NCI-H1930 (cell line): ENCODE measurements at places on chromosomes 3 and 15.

DNA sequence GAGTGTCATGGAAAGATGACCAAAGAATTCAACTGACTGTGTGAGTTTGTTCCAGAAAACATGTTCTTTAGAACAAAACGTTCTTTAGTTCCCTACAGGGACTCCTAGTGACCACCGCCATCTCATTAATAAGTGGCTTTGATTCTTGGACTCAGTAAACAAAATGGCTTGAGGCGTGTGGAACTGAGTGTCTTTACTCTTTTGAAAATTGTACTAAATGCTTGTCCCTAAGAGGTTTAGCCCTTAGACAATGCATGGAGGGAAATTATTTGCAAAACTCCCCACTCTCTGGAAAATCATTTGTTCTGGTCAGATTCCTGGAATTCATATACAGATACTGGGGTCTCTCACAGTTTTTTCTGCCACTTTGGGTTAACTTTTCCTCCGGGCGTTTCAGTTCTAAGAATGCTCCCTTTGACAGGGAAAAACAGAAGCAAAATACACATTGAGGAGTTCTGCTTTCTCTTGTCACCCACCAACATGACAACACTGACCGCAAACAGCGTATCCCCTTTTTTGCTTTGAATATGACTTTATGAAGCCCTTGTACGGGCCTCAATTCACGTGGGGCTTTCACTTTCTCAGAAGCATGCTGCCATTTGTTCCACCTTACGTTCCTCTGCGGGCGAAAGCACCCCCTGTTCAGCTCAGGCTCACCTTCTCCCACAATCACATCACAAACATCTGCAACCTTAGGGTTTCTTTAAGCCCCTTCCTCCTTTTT lies 15.3 kb upstream of the NRROS start:
- DNase-seq: no peak

- DNase-seq: no peak
Observed at GRCh38 chr15:85091990-85092389, 110.3 kb downstream of the PDE8A start.

DNA sequence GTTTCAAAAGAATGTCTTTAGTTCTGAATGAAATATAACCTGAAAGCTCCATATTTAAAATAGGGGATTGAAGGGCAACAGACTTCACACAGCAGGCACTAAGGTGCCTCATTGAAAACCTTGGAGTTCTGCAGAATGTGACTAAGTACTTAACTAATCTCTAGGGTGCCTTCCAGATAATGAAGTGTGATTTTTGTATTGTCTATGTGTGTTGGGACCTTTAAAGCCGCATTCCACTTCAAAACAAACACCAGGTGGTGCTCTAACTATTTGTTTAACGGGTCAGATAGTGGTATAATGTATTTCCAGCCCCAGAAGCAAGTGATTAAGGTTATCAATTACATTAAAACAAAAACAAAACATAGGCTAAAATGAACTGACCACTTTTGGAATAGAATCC lies 28.0 kb downstream of the TFG start:
- DNase-seq: no peak

GRCh38 chr3:45546126-45546620 lies 48.4 kb upstream of the LIMD1 start:
- no peak for DNase-seq

GRCh38 chr15:68405378-68406250 lies 26.3 kb downstream of the ITGA11 start:
- no peak for DNase-seq

- DNase-seq: no peak
Observed at GRCh38 chr3:38404286-38404685, 49.4 kb upstream of the ACVR2B start.

- DNase-seq: no peak
Observed at GRCh38 chr3:14227856-14228255, 49.2 kb downstream of the LSM3 start.

- no peak for DNase-seq
Observed at GRCh38 chr15:45451265-45451664, 71.3 kb downstream of the SLC30A4 start.

- no peak for DNase-seq
Observed at GRCh38 chr15:44710236-44711095, 657 bp downstream of the PATL2 start.

DNA sequence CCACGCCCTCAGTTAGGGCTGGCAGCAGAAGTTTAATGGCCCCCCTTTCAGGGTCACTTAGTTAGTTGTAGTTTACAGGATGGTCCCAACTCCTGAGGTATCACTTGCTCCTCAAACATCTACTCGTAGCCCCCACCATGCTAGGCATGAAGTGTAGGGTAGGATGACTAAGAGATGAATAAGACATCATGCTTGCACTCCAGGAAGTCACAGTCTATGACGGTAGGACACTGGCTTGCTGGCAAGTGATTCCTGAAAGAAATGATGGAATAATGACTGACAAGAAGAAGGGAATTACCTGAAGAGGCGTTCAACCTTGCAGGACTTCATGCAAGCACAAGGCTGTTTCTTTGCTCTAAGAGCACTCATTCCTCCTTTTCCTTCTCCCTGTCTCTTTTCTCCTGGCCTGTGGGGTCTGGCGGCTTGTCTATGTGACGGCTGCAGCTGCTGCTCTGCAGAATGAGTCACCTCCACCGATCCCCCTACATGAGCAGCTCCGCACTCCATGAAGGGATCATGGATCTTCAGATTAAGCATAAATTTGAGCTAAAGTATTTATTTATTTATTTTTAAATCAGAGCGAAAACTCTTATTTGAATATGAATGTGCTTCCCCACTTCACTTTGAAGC lies 82.9 kb upstream of the BOC start:
- no peak for DNase-seq
